ENCODE measurements at places on chromosomes 16 and 17.

- no peak for DNase-seq
These were observed 116.3 kb downstream of the TANC2 start for GRCh38 chr17:63082273-63082861.

- DNase-seq, result no peak
These were observed at the start of gene STX1B for GRCh38 chr16:31010585-31011325. STX1B (minus strand) TSS chr16:31010638; CDS start chr16:31010396, 242 bp downstream.

- DNase-seq, result no peak
These were observed 23.5 kb upstream of the DHRS13 start for GRCh38 chr17:28926366-28926765.

DNA sequence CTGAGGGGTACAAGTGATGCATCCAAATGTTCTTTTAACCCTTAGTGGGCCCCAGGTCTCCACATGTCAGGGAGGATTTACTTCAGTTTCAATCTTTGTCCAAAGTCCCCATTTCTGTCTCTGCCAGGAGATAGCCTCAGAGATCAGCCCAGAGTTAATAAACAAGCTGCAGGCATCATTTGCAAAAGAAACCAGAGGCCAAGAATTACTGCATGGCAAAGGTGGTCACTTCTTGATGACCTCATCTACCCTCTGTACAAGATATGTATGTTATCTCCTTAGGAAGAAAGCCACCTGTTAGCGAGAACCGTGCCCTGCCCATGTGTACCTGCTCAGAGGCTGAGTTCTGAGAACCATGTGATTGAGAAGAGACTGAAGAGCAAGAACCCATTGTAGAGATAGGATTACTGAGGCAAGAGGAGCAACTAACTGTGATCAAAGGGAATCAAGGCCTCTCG is 40.3 kb downstream of the SALL1 start:
- DNase-seq, result no peak

DNA sequence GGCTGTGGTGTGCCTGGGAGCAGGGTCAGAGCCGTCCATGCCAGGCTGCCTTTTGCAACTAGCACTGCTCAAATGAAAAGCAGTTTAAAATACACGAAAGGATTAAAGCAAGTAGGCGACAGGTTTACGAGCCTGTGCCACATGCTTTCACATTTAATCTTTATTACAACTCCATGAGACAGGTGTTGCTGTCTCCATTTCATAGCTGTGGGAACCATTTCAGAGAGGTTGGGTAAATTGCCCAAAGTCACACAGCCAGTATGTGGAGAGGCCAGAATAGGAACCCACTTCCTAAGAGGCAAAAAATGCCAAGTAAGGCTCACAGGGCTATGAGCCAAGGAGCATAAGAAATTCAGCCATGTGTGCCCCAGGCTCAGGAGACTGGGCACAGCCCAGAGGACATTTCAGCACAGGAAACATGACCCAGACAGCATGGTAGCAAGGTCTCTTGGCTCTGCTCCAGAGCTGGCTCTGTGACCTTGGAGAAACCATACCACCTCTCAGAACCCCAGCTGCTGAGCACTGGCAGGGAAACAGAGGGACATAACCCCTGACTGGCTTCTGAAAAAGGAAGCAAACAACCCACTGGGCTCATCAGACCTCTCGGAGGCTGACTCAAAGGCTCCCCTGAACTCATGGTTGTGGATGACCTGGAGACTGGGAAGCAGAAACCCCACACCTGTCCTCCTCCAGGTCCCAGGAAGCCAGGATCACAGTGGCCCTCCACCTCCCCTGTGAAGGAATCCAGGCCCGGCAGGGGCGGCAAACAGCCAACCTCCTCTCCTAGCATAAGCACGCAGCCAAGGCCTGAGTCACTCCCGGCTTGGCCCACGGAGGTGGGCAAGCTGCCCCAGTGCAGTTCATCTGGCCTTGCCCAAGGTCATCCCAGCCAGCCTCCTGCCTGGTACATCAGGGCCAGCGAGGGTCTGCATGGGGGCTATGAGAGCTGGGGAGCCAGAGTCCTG is 40.3 kb upstream of the MRPS23 start:
- DNase-seq, result no peak

GRCh38 chr17:46195939-46196716 is 2.9 kb upstream of the KANSL1 start:
- DNase-seq, result no peak

GRCh38 chr17:71548540-71549190 is 572.2 kb upstream of the SOX9 start:
- no peak for DNase-seq

DNA sequence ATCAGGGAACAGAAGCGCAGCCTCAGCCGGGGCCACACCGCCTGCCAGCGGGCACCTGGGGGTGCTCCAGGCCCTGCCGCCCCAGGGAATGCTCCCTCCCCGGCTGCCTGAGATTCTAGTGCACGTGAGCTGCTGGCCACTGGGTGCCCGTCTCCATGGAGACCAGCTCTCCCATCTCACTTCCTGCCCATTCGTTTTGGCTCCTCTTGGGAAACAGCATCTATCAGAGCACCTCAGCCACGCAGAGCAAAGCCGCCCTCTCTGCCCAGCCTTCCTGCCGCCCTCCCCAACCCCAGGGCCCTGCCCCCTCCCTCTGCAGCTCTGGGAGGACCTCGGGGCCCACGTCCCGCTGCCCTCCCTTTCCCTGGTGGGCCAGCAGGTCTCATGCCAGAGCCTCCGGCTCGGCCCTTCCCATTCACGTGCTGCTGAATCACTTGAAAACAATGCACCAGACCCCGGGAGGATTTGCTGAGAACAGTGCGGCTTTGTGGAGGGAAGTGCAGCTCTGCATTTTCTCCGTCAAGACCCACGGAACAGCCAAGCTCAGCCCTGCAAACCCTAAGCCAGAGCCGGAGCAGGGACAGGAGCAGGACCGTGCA is 19.4 kb downstream of the CEP295NL start:
- no peak for DNase-seq

DNA sequence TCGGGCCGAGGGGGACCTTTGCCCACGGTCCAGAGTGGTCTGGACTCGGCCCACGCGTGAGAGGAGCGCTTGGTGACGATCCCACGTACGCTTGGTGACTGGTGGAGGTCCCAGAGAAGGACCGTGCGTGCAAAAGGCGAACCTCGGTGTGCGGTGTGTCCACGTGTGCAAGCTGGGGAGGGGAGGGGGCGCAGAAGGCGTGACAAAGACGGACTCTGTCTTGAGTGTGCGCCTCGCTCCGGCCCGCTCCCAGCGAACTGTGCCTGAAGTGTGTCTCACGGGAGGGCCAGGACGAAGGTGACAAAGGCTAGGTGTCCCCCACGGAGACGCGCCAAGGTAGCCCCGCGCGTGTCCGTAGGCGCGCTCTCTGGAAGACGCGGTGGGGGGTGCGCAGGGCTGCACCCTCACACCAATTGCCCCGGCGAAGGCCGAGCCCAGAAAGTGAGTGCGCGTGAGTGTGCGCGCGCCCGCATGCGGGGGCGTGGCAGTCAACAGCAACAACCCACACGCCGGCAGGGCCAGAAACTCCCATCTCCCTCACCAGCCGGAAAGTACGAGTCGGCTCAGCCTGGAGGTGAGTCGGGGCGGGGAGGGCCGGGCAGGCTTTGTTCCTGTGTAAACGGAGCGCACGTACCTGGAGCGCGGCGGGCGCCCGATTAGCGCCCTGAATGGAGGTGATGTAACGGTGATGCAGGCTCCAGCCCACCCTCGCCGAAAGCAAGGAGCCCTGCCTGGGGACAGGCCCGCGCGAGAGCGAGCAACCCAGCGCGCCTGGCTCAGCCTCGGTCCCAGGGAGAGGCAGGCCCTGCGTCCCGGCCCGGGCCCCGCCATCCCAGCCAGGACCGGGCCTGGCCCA is at the start of gene GPRC5C:
TSS of gene GPRC5C (plus strand) at position 521 of the 856 bp plus-strand sequence. CDS start 7,689 bp downstream, outside the sequence.
- DNase-seq, result no peak

DNA sequence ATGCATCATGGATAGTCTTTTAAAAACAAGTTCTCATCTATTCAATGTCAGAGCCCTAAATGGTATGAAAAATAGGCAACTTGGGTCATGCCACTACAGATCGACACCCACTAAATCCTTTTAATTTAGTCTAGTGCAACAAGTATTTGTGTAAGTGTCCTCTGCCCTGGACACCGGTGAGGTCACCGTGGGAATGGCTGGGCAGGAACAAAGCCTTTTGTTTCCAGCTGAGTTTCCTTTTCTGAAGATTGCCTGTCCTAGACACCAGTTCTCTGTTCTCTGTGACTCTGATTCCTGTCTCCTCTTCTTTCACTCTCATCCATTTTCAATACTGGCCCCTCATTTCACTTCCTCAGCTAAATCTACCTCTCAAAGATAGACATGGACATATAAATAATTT is 446.5 kb downstream of the MAF start:
- DNase-seq, result no peak

DNA sequence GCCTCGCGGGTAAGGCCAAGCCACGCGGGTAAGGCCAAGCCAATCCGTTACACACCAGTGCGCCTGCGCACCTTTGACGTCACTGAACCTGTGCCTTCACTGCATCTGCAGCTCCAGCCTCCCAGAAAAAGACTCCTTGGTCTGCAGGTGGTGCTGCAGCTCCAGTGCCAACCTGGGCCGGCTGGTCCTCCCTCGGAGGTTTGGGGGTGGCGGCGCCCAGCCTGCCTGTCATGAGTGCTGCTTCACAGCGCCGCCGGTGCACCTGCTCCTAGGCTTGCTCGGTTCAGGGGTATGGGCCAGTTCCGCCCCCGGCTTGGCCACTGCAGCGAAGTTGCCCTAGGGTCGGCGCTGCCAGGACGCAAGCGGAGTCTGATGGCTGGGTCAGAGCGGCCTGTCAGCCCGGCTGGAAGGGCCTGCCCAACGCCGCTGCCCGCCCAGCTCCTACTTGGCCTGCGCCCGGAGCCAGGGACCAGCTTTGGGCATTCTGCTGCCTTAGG is 146.6 kb downstream of the USP22 start:
- no peak for DNase-seq

DNA sequence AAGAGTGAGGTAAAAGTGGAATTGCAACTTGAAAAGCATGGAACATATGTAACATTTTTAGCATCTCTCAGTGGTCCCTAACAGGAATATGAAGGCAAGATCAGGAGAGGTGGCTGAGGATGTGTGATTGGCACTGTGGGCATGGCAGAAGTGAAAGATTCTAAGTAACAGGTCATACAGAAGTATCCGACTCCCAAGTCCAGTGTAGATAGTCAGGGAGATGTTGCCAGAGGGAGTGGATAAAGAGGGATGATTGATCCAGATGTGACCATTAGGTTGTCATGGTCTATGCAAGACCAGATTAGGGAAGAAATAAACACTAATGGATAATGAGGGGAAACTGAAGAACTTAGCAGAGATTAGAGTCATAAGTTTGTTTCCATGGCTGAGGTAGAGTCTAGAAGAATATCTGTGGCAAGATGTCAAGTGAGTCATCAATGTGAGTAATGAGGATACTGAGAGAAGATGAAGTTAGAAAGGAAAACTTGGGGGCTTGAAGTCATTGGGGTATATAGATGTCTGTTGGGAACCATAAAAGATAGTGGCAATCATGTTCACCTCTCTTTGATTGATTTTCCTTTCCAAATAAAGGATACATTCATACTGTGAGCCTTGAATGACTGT is 23.9 kb upstream of the CAPNS2 start:
- DNase-seq, result no peak

DNA sequence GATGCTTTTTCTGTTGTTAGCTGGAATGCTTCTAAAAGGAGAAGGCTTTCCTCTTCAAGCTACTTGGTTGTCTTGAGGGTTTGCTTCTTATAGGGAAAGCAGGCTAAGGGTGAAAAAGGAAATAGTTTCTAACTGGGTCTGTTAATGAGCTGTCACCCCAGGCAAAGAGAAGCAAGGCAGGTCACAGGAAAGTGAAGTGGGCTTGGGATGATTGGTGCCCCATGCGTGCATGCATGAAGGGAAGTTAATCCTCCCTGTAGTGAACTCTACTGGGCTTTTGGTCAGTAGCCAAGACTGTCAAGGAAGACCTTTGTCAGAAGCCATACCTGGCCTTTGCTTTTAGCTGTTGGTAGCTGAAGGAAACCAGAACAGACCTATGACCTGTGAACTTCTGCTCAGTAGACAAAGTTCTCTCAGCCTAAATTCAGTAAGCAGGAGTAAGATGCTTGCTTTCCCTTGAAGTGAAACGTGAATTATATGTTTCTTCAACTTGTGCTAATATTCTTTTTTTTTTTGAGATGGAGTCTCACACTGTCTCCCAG is 16.5 kb downstream of the TENT4B start:
- DNase-seq, result no peak

- DNase-seq, result no peak
These were observed 585.1 kb upstream of the CDH5 start for GRCh38 chr16:65781363-65781762.

GRCh38 chr17:17933775-17934174 is 38.4 kb downstream of the TOM1L2 start:
- DNase-seq, result no peak

- no peak for DNase-seq
These were observed 10.3 kb downstream of the NSMCE1 start for GRCh38 chr16:27258241-27258734.

DNA sequence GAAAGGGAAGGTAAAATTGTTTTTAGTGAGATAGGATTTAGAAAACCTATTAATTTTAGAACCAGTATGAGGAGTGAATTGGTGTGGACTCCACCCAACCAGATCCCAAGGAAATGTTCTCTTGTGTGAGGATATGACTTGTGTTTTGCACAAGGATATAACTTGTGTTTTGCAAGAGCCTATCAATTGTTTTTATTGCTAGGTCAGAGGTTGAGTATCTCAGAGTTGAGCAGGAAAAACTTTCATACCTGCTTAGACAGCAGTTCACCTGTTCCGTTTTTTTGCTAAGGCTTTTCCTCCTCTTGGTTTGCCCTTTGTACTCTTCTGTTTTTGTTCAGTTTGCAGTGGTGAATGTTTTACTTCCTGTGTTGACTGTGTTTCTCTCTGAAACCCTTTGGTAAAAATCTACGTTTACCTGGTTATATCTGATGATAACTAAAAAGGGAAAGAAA is 5.1 kb downstream of the NBR1 start:
- DNase-seq, result no peak

DNA sequence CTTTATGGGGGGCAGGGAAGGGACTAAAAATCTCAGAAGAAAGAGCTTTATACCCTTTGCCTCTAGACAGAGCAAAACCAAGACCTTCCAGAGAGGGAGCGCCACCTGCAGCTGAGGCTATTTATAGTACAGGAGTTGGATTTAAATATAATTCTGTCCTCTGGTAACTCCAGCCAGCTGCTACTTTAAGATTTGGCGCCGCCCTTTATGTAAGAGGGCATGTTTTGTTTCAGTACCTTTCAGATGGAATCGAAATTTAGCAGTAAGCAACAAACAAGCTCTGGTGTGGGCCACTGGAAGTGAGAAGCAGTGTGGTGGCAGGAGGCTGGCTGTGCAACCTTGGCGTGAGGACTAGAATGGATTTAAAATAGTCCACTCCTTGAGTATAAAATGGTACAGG is 5.2 kb upstream of the GUCY2D start:
- DNase-seq, result no peak

DNA sequence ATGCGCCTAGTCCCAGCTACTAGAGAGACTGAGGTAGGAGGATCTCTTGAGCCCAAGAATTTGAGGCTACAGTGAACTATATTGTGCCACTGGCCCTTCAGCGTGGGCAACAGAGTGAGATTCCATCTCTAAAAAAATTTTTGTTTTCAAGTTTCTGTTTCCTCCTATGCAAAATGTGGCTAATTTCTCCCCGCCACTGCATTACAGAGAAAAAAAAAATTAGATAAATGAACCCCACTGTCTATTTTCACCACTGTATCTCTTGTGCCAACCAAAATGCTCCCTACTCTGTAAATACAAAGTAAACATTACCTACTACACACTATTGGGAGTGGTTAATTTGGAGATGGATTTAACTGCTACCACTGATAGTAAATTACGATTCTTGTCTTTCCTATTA is 2.0 kb downstream of the MARF1 start:
- no peak for DNase-seq
